ENCODE measurements at places on chromosomes 7 and 10. TPM values are rescaled to one million over a fixed set of nuclear protein-coding genes. Genes with fewer than 3 reads are reported as not detected.

Gene CDH23
- 40.5 TPM for total RNA-seq

Gene CALHM2
- 90.4 TPM for total RNA-seq

Gene PKD1L1
- total RNA-seq = 0.13 TPM

Gene TRIM50
- 0.27 TPM for total RNA-seq

Gene ACTR3C
- total RNA-seq = 3.4 TPM

Gene TWIST1
- 5.0 TPM for total RNA-seq

Gene MYH16
- not detected for total RNA-seq

Gene TRPV6
- not detected for total RNA-seq

Gene PDE1C
- total RNA-seq = 11.9 TPM

Gene C7orf57
- total RNA-seq = 1.4 TPM

Gene PCLO
- 3.4 TPM for total RNA-seq

- H3K27me3 ChIP-seq = no peaks in the 10 kb centered on the region
- no peak overlapping the region for H3K4me3 ChIP-seq
- no peaks in the 10 kb centered on the region for H3K4me1 ChIP-seq
- no peaks in the 10 kb centered on the region for H3K36me3 ChIP-seq
Observed at GRCh38 chr7:107029764-107030286, 14.7 kb upstream of the PRKAR2B start.

DNA sequence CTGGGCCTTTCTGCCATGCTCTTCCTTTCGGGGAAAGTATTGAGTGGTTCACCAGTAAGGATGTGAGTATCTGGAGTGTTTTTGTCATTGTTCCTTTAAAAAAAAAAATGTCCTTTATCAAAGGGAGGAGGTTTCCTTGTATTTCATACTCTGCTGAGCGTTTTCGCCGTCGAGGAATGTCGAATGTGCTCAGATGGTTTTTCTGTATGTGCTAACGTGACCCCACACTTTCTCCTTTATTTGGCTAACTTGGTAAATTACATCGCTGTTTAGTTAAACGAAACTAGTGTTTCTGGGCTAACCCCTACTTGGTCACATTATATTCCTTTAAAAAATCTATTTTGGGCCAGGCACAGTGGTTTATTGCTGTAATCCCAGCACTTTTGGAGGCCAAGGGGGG is 45.9 kb downstream of the INPP5A start:
- H3K27ac ChIP-seq = no peak overlapping the region
- no peaks in the 10 kb centered on the region for H3K36me3 ChIP-seq
- H3K4me3 ChIP-seq = no peak overlapping the region
- H3K4me1 ChIP-seq = peaks cover 6% of the 10 kb centered on the region
- DNase-seq = no peak

- H3K4me1 ChIP-seq = no peaks in the 10 kb centered on the region
- H3K27me3 ChIP-seq = no peaks in the 10 kb centered on the region
- H3K27ac ChIP-seq = no peak overlapping the region
- H3K36me3 ChIP-seq = no peaks in the 10 kb centered on the region
- H3K4me3 ChIP-seq = no peak overlapping the region
Observed at GRCh38 chr10:98150544-98150943, 16.1 kb downstream of the R3HCC1L start.

- H3K27ac ChIP-seq = no peak overlapping the region
- H3K4me3 ChIP-seq = no peak overlapping the region
- H3K27me3 ChIP-seq = no peaks in the 10 kb centered on the region
- no peaks in the 10 kb centered on the region for H3K4me1 ChIP-seq
Observed at GRCh38 chr10:26423722-26424121, 14.4 kb upstream of the APBB1IP start.

- no peak overlapping the region for H3K4me3 ChIP-seq
- H3K27ac ChIP-seq = no peak overlapping the region
- H3K27me3 ChIP-seq = no peaks in the 10 kb centered on the region
- H3K36me3 ChIP-seq = no peaks in the 10 kb centered on the region
Observed at GRCh38 chr7:78329001-78329655, 530.6 kb downstream of the PHTF2 start.

- H3K4me3 ChIP-seq = no peak overlapping the region
- DNase-seq = no peak
- no peak overlapping the region for H3K27ac ChIP-seq
- H3K27me3 ChIP-seq = no peaks in the 10 kb centered on the region
Observed at GRCh38 chr10:32357056-32357735, 10.2 kb upstream of the EPC1 start.

GRCh38 chr10:43060291-43060690 is 16.6 kb upstream of the RET start:
- no peaks in the 10 kb centered on the region for H3K36me3 ChIP-seq
- H3K27ac ChIP-seq = no peak overlapping the region
- DNase-seq = no peak

GRCh38 chr10:61454541-61454940 is 1.4 kb upstream of the TMEM26 start:
- DNase-seq = no peak
- peaks cover 4% of the 10 kb centered on the region for H3K4me1 ChIP-seq
- no peaks in the 10 kb centered on the region for H3K27me3 ChIP-seq
- H3K27ac ChIP-seq = no peak overlapping the region
- no peak overlapping the region for H3K4me3 ChIP-seq

- H3K4me1 ChIP-seq = no peaks in the 10 kb centered on the region
- no peak overlapping the region for H3K27ac ChIP-seq
- no peak overlapping the region for H3K4me3 ChIP-seq
- H3K36me3 ChIP-seq = no peaks in the 10 kb centered on the region
- no peaks in the 10 kb centered on the region for H3K27me3 ChIP-seq
Observed at GRCh38 chr10:48377751-48378530, 71.5 kb downstream of the MAPK8 start.

DNA sequence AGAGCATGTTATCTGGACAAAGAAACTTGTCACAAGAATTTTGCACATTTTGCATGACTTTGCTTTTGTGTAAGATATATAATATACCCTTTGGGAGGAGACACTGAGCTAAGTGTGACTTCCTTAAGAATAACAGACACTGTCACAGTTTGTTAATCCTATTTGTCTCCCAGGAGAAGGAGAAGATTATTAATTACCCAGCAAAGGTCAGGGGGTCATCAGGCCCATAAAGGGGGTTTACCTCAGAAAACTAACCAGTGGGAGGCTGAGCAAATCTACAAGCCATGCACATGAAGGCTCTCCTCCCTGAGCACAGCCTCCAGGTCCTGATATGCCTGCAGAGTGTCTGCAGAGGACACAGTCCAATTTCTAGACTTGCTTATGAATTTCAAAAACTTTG is 10.1 kb upstream of the MET start:
- no peaks in the 10 kb centered on the region for H3K36me3 ChIP-seq
- no peak for DNase-seq
- H3K4me3 ChIP-seq = no peak overlapping the region

- H3K27ac ChIP-seq = no peak overlapping the region
- H3K27me3 ChIP-seq = no peaks in the 10 kb centered on the region
Observed at GRCh38 chr7:97130417-97131139, 13.1 kb downstream of the SDHAF3 start.

DNA sequence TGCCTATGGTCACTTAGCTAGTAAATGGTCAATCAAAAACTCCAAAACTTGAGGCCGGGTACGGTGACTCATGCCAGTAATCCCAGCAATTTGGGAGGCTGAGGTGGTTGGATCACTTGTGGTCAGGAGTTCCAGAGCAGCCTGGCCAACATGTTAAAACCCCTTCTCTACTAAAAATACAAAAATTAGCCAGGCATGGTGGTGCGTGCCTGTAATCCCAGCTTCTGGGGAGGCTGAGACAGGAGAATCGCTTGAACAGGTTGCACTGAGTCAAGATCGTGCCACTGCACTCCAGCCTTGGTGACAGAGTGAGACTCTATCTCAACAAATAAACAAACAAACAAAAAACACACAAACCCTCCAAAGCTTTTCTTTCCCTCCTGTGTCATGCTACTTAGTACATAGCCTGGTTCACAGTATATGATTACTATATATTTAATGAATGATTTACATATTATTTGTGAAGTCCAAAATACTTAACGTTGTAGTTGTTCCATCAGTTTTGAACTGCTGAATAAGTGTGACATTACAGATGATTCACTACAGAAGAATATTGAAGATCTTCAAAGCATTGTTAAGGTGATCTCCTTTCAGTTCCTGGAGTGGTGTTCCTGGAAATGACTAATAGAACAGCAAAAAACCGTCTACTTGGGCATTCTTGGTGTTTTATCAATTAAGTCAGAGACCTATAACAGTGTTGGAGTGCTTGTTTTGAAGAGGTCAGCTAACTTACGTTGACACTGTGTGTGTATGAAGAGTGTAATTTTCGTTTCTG is 72.9 kb downstream of the ADK start:
- no peak for DNase-seq
- H3K4me1 ChIP-seq = no peaks in the 10 kb centered on the region
- no peaks in the 10 kb centered on the region for H3K36me3 ChIP-seq

DNA sequence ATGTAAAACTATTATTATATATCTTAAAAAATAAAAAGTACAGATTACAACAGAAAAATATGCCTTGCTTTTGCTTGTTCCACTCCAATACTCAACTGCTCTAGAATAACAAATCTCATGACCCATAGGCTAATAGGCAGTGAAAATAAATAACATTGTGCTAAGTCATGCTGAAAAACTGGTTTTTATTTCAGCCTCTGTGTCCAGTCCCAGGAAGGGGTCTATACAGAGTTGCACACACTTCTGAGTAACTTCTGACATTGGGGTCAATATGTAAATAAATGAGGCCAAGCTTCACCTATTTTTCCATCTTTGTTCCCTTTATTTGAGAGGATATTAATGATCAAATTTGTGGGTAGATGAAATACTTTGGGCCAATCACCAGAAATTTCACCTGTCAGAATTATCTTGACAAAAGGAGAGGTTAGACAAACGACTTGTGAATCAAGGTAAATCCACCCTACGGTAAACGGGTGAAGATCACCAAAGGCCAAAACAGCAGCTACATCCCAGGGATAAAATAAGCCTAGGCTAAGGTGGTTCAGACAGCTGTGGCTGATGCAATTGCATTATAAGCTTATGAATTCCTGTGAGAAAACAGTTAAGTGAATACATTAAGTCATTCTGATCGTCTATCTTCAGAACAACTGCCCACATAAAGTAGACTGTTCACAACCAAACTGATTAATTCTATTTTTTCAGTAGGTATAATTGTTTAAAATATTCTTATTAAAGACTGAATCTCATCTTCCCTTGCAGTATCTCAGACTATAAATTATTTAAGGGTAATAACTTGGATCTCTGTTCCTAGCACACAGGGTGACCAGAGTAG is 87.5 kb downstream of the UBE2H start:
- H3K4me1 ChIP-seq = peaks cover 21% of the 10 kb centered on the region
- no peak overlapping the region for H3K27ac ChIP-seq
- H3K36me3 ChIP-seq = no peaks in the 10 kb centered on the region
- no peak overlapping the region for H3K4me3 ChIP-seq
- no peak for DNase-seq

- peaks cover 3% of the 10 kb centered on the region for H3K4me1 ChIP-seq
- no peaks in the 10 kb centered on the region for H3K36me3 ChIP-seq
- no peak for DNase-seq
- no peak overlapping the region for H3K27ac ChIP-seq
- H3K27me3 ChIP-seq = no peaks in the 10 kb centered on the region
Observed at GRCh38 chr10:74039561-74040145, 41.7 kb downstream of the VCL start.

GRCh38 chr7:55073051-55073511 is 54.3 kb downstream of the EGFR start:
- no peaks in the 10 kb centered on the region for H3K27me3 ChIP-seq
- H3K4me3 ChIP-seq = no peak overlapping the region
- no peaks in the 10 kb centered on the region for H3K36me3 ChIP-seq
- peaks cover 26% of the 10 kb centered on the region for H3K4me1 ChIP-seq

DNA sequence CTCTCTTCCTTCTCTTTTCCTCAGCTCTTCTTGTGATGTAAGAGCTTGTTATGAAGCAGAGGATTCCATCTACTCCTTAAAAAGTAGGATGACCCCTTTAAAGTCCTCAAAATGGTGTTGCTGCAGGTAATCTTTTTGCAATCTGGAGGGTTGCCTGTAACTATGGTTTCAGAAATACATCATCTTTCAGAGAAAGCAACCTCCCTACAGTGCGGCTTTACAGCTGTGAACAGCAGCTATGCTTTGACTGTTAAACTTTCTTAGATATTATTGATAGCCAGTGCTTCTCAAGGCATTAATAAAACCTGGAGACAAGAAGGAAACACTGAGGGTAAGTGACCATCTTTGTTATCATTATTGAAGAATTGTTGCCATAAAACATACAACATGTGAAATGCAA is 86.6 kb upstream of the MDFIC start:
- H3K4me1 ChIP-seq = no peaks in the 10 kb centered on the region
- no peak for DNase-seq

- H3K27ac ChIP-seq = no peak within 1 kb of the TSS
- no peaks in the 10 kb centered on the region for H3K4me1 ChIP-seq
- no peaks in the 10 kb centered on the region for H3K27me3 ChIP-seq
- DNase-seq = peak; percentile 50
Observed at GRCh38 chr7:29146057-29146706, at the start of gene CPVL. CPVL (minus strand) TSS chr7:29146537; CDS start chr7:29121061, 25,476 bp downstream.

DNA sequence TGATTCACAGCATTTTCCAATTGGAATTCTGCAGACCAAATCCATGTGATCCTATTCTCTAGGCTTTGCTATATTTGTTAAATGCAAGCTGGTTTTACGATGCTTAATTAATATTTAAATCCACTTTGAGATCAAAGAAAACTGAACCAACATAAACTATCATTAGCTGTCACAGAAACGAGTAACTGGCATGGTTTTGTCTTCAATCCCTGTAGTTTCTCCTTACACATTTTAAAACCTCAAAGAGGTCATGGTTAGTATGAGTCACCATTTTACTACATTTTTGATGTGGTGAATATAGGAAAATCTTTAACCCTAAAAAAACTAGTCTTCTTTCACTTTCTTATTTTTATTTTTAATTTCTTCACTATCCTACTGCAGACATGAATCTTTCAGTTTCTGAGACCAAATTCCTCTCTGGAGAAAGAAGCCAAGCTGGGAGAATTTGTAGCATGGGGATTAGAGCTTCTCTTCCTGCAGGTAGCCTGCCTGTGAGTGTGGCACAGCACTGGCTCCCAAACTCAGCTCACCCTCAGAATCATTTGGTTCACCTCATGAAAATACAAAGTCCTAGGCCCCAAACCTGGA is 8.7 kb upstream of the LIPM start:
- H3K27me3 ChIP-seq = no peaks in the 10 kb centered on the region
- no peak overlapping the region for H3K4me3 ChIP-seq
- no peak overlapping the region for H3K27ac ChIP-seq
- DNase-seq = no peak
- H3K36me3 ChIP-seq = no peaks in the 10 kb centered on the region

GRCh38 chr10:12807096-12807755 is 194.3 kb downstream of the CCDC3 start:
- H3K4me1 ChIP-seq = no peaks in the 10 kb centered on the region
- no peaks in the 10 kb centered on the region for H3K27me3 ChIP-seq
- no peaks in the 10 kb centered on the region for H3K36me3 ChIP-seq
- no peak overlapping the region for H3K27ac ChIP-seq

DNA sequence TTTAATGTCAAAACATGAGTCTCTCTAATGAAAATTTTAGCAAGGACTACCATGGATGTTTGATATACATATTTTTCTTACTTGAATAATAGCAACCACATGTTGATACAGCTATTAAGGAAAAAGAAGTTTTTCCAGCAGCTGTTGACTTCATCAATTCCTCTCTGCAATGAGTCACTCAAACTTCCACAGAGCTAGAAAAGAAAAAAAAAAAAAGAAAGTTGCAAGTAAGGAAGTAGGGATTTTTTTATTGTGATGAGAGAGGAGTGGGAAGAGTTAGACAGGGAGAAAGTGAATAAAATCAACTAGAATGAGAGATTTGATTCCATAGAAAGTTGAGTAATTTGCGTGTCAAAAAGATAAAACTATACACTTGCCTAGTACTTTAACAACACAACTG is 46.2 kb downstream of the CAV1 start:
- DNase-seq = no peak
- peaks cover 6% of the 10 kb centered on the region for H3K4me1 ChIP-seq
- no peak overlapping the region for H3K4me3 ChIP-seq
- H3K27me3 ChIP-seq = no peaks in the 10 kb centered on the region
- no peaks in the 10 kb centered on the region for H3K36me3 ChIP-seq
- no peak overlapping the region for H3K27ac ChIP-seq

Measured in ovary (tissue), 10 donors.